ENCODE measurements at places on chromosomes 2 and 18.

GRCh38 chr2:226916669-226917068 lies 80.8 kb downstream of the RHBDD1 start:
- no peak for DNase-seq

GRCh38 chr2:155256803-155257202 lies 558.3 kb downstream of the KCNJ3 start:
- no peak for DNase-seq

DNA sequence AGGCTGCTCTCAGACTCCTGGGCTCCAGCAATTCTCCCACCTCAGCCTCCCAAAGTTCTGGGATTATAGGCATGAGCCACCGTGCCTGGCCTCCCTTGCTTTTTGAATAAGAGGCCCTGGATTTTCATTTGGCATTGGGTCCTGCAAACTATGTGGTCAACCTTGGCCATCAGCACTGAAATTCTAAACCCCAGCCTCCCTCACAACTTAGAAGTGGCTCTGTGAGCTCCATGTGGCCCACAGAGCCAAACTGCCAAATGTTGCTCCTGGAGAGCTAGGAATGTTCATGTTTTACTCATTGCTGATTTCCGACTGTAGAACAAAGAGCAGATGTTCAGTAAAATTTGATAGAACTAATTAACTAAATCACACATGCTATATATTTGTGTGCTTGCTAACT lies 210.6 kb upstream of the AGAP1 start:
- no peak for DNase-seq

DNA sequence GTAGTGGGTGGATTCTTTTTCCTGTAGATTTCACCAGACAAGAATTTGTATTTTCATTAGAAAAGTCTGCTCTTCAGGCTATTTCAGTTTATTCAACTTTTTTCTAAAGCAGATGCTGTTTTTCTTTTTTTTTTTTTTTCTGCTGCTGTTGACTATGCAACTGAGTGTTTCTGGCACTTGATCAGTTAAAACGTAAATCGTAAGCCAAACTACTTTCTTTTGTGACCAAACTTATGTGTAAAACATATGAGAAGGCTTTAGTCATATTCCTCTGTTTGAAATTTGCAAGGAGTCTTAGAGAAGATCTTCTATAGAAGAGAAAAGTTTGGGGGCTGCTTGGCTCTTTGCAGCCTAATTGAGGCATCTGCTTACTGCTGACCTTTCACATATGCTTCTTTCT lies 170.1 kb downstream of the PARD3B start:
- DNase-seq = no peak

GRCh38 chr2:208570851-208571763 lies 164.5 kb downstream of the PTH2R start:
- no peak for DNase-seq

DNA sequence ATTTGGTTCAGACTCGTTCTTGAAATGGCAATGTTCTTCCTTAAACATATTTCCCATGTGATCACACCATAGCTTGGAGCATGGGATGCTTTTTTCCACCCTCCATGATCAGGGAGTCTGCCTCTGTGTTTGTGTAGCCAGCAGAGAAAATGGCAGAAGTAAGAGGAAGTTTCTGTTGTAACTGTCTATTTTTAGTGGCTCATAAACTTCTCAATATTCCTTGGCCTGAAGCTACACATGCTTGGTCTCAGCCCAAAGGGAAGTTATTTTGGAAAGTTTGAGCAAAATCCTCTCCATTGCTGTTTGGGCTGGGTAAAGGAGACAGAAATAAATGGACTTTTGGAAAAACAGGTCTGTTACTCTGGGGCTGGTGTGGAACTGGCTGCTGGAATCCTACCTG lies 33.4 kb upstream of the ITGA6 start:
- no peak for DNase-seq

DNA sequence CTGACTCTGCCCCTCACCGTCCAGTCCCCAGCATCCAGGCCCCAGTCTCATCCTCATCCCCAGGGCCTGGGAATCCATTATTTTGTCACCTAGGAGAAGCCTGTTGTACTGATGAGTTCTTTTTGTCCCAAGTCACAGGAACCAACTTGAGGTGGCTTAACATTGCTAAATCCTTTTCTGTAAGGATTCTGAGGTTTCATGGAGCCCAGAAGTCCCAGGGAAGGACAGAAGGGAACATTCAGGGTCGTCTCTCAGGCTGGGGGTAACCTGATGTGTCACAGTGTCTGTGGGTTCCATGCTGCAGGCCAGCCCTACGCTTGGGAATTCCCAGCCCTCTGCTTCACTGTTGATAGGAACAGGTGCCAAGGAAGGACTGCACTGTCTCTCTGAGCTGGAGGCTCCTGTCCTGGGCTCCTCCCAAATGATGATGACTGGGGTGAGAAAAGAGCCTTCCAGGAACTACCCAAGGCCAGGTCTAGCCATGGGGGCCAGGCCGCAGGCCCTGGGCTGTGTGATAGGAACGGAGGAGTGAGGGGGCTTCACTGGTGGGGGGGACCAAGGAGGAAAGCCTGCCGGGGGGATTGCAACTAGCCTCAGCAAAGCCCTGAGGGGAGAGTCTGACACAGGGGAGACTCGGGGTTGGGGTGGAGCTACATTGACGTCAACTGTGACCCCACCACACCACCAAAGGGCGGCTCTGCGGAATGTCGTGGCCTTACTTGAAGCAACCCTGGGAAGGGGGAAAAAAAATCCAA lies 145.7 kb downstream of the SMAD7 start:
- no peak for DNase-seq

GRCh38 chr18:475202-476031 lies 25.1 kb downstream of the COLEC12 start:
- DNase-seq = no peak
